ENCODE measurements at places on chromosomes 12 and 14.

GRCh38 chr12:117158096-117158495, 32.2 kb downstream of the FBXO21 start:
- no peak for DNase-seq

- DNase-seq: no peak
Measured at GRCh38 chr14:75979071-75979571, 2.7 kb downstream of the TGFB3 start.

- DNase-seq: no peak
Measured at GRCh38 chr12:66859751-66860440, 181.0 kb upstream of the GRIP1 start.

- DNase-seq: no peak
Measured at GRCh38 chr12:67964456-67964855, 24.8 kb upstream of the IFNG-AS1 start.

- no peak for DNase-seq
Measured at GRCh38 chr14:101358320-101359125, 202.8 kb upstream of the DIO3 start.

DNA sequence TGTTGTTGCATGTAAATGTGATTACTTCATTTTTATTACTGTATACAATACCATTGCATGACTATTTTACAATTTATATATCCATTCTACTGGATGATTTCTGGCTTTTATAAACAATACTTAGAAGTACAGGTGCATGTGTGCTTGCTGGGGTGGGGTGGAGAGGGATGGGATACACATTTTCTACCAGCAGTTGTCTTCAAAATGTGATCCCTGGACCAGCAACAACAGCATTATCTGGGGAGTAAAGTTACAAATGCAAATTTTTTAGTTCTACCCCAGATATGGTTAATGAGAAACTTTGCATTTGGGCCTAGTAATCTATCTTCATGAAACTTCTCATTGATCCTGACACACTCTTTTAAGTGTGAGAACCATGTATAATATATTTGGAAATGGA, 905.4 kb upstream of the ATXN7L3B start:
- no peak for DNase-seq

DNA sequence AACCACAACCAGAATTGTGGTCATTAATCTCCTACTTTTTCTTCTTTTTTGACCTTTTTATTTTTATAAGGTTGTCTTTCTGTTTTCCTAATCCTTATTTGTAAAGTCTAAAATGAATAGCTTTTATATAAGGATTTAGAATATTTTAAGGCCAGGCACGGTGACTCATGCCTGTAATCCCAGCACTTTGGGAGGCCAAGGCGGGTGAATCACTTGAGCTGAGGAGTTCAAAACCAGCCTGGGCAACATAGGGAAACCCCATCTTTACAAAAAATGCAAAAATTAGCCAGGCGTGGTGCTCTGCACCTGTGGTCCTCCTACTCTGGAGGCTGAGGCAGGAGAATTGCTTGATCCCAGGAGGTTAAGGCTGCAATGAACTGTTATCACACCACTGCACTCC, 55.1 kb downstream of the IFT81 start:
- DNase-seq: no peak

- no peak for DNase-seq
Measured at GRCh38 chr12:31558521-31558920, 32.4 kb downstream of the DENND5B start.

GRCh38 chr12:21583587-21583986, 21.1 kb downstream of the GYS2 start:
- DNase-seq: no peak

GRCh38 chr12:12519354-12519998, 43.2 kb downstream of the DUSP16 start:
- DNase-seq: no peak

DNA sequence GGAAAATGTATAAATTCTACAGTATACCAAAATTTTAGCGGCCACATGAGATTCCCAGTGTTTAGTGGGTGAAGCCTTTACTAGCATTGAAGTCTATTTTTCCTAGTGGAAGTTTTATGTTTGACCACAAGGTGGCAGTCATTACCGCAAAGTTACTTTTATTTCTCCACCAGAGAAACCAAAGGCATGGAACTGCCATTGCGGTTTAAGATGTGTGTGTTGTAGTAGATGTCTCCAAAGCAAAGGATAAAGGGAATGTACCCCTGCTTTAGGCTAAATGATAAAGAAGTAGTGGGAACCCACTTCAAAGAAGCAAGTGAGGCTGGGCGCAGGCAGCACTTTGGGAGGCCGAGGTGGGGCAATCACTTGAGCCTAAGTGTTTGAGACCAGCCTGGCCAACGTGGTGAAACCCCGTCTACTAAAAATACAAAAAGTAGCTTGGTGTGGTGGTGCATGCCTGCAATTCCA, 140.5 kb downstream of the PRKCH start:
- DNase-seq: no peak

DNA sequence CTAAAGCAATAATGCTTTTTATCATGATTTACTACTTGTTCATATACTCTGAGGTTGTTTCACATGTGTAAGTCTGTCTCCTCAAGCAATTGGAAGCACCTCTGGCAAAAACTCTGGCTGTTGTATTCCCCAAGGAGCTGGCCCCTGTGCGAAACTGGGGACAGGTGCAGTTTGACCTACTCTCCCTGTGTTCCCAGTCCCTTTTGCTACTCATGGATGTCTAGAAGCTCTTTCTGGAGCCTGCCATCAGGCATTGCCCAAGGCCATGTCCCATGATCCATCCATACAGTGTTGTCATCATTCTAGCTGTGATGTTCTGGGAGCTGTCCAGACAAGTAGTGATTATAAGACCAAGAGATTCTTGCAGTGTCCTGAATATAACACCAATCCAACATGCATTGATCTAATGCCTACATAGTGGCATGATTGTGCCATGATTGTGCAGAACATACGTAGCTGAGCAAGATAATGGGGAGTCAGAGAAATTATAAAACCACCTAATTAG, 14.9 kb downstream of the AKAP6 start:
- no peak for DNase-seq

DNA sequence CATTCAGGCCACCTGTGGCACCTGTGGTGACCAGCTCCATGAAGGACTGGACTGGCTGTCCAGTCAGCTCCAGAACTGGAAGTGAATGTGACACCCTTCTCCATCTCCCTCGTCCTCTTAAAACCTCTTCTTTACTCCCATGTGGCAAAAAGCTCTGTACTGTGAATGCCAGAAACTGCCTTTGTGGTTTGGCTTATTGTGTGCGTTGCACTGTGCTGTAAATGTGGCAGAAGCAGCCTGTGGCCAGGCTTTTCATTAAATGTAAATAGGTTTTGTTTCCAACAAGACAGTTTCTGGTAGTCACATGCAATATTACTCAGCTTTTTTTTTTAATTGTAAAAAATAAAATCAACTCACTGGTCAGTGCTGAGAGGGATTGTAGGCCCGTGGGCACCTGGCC, 453.7 kb downstream of the ATP23 start:
- DNase-seq: no peak

- no peak for DNase-seq
Measured at GRCh38 chr12:57475271-57476161, 4.2 kb downstream of the ARHGAP9 start.

- DNase-seq: no peak
Measured at GRCh38 chr12:122244565-122245371, 18.9 kb upstream of the DIABLO start.

DNA sequence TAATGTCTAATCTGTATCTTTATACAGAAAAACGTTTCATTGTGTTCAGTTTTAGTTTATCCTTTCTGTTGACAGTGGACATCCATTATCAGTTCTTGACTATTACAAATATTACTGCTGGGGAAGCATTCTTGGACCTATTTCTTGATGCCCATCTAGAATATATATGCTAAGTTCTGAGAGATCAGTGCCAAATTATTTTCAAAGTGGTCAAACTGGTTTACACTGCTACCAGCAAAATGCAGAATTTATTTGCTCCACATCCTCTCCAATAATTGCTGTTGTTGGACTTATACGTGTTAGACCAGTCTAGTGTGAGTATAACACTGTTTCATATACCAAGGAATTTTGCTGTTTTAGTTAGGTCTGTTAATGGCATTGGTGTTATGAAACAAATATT, 85.5 kb upstream of the TRAF3 start:
- no peak for DNase-seq

- no peak for DNase-seq
Measured at GRCh38 chr12:44000309-44000952, 164.6 kb downstream of the TMEM117 start.

DNA sequence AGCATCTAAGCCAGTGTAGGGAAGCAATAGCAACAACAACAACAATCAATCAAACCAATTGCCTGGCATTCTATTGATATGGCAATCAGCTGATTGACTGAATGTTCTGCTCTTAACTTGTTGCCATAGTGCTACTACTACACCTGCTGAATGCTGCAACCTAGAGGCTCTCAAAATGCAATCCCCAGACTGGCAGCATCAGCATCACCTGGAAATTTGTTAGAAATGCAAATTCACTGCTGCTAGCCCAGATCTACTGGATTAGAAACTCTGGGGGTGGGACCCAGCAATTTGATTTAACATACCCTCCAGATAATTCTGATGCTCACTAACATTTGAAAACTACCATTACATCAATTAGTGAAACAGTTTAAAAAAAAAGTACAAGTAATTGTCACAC, 363.6 kb downstream of the SNAPC1 start:
- DNase-seq: no peak

- no peak for DNase-seq
Measured at GRCh38 chr14:54223831-54224402, 172.9 kb upstream of the CDKN3 start.

GRCh38 chr12:49345825-49346658, 646 bp upstream of the DNAJC22 start:
- DNase-seq: no peak

- no peak for DNase-seq
Measured at GRCh38 chr12:19945559-19946435, 422.5 kb upstream of the PDE3A start.

DNA sequence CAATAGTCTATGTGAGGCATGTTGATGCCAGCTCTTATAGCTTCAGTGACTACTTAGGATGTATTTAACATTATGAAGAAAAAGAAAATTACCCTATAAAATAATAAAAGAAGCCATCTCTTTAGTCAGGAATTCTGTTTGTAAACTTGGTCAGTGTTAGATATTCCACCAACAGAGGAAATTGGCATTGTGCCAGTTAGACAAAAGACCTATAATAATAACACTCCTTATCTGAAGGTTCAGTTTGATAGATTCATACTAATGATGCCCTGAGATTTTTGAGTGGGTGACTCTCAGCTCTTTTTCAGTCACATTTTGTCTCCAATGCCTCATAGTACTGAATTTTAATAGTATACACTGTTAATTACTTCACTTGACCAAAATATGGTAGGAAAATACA, 6.6 kb downstream of the SYT10 start:
- no peak for DNase-seq

- no peak for DNase-seq
Measured at GRCh38 chr14:29148221-29148620, 381.6 kb downstream of the FOXG1 start.

DNA sequence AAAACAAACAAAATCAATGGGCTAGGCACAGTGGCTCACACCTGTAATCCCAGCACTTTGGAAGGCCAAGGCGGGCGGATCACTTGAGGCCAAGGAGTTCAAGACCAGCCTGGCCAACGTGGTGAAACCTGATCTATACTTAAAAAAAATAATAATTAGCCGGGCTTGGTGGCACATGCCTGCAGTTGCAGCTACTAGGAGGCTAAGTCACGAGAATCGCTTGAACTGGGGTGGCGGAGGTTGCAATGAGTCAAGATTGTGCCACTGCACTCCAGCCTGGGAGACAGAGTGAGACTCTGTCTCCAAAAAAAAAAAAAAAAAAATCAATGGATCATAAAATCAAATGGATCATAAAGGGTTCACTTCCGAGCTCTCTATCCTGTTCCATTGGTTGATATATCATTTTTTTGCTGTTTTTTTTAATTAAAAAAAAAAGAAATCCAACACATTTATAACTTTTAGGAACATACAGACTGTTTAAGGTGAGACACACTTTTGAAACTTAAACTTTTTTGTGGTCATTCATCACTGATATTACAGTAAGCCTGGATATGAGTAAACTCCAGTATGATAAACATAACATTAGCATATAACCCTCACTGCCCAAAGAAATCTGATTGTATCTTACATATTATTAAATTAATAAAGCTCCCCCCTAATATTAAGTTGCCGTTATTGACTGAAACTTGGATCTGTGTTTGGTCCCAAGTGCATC, 22.1 kb downstream of the MOK start:
- DNase-seq: no peak

DNA sequence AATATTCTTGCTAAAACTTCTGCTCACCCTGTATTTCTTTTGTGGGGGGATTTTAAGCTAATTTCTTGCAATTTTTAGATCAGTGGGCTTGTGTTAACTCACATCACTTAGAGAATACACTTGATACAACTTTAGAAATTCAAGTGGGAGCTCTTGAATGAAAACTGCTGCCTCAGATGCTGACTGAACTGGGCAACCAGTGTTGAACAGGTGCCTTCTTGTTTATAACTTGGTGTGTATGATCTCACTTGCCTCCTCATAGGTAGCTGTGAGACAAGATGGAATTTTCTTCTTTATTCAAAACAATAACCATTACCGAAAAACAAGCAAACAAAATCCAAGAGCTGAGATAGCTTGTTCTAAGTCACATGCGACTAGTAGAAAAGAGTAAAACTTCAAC, 63.5 kb downstream of the FGD4 start:
- DNase-seq: no peak

DNA sequence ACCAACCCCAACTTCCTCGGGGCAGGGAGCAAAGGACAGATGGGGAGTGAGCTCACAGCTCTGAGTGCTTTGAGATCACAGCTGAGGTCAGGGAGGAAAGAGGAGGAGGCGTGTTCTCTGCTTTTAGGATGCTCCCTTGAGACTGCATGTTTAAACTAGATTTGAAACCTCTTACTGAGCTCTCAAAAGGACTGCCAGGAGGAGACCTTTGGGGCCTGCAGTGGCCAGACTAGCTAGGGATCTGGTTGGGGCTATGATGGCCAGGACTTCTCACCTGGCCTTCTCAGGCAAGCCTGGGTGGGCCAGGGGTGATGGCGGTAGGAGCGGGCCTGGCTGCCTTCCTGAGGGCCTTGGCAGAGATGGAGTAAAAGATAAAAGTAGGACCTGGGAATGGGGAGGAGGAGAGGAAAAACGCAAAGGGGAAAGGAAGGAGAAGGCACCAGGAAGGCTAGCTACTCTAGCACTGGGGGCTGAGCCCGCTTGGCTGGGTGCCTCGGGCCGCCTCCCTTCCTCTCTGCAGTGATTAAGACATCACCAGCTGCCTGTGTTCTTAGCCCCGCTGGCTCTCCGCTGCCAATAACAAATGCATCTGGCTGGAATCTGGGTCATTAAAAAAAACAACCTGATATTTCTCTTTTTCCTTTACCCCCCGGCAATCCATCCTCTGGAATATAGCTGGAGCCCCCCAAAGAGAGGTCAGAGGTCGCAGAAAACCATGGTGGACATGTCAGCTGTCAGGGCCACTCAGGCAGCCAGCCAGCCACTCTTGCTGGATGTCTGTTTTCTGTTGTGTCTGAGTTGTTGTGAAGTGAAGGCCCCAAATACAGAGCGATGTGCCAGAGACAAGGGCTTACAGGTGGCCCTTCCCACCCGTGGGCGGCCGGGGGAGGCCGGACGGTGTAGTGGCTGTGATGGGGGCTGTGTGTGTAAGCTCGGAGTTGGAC, 141.3 kb downstream of the TSPAN9 start:
- DNase-seq: no peak
